D341Med (cell line): ENCODE measurements at places on chromosomes 6 and 20.

- no peak for DNase-seq
Measured at GRCh38 chr20:584161-584970, 25.7 kb downstream of the TCF15 start.

GRCh38 chr6:11851387-11851786 lies 72.8 kb upstream of the ADTRP start:
- DNase-seq, result no peak

DNA sequence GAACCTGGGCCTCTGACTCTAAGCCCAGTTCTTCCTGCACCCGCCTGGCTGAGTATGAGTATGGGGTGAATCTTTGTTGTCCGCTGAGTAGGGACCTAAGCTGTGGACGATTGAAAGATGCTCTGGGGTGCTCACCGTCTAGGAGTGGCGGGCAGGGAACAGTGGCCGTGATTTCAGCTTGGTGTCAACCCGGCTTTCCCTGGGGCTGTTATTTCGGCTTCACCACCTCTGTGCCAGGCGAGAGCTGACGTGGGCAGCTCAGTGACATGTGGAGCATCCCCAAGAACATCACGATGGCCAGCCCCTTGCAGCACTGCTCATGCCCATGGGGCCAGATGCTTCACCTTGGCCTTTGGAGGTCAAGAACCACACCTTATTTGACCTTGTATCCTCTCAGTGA lies 102.6 kb downstream of the TOX2 start:
- DNase-seq, result no peak

- DNase-seq, result no peak
Measured at GRCh38 chr20:62752671-62753501, 43.4 kb upstream of the MRGBP start.

- no peak for DNase-seq
Measured at GRCh38 chr6:136077834-136078576, 172.1 kb downstream of the MTFR2 start.

DNA sequence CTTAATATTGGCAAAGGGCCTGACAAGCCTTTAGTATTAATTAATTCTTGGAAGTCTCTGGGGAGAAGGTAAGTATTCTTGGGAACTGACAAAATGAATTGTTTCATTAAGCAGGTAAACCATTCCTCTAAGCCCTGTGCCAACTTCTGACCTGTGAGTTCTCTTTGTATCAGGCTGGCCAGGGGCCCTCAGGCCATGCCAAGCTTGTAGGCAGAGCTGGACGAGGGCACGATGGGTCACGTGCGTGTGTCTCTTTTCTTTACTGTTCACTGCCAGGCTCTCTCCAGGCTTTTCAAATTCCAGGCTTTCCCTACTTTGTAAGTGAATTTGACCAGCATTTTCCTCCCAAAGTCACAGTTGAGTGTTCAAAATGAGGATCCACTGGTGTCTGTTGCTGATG lies 112.4 kb downstream of the NRN1 start:
- DNase-seq, result peak; percentile 50

- DNase-seq, result no peak
Measured at GRCh38 chr6:157830354-157831017, 7.4 kb downstream of the SNX9 start.

- no peak for DNase-seq
Measured at GRCh38 chr20:51080516-51080915, 57.6 kb upstream of the KCNG1 start.

DNA sequence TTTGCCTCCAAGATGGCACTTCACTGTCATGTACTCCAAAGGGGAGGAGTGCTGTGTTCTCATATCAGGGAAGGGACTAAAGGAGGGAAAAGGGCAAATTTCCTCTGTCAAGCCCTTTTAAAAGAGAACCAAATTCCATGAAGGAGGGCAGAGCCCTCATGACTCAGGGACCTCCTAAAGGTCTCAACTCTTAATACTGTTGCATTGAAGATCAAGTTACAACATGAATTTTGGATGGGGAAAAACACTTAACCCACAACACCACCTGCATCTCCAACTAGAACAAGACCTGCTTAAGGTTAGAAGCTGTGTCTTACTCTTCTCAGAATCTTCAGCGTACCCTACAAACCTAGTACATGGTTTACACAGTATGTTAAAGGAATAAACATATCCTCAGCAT lies 23.7 kb upstream of the FBXO30 start:
- no peak for DNase-seq

DNA sequence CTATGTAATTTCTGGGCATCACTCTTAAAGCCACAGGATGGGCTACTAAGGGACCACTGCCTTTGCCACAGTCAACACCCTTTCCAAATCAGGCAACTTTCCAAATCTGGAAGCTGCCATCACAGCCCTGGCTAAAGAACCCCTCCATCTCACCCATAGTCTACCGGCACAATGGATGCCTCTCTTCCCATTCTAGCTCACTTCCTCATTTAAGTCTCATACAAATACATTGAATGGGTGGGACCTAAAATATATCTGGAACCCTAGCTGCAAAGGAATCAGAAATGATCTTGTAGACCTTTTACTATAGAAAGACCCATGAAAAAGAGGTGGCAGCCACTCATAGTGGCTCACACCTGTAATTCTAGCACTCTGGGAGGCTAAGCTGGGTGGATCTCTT lies 3.3 kb upstream of the TREML4 start:
- no peak for DNase-seq

DNA sequence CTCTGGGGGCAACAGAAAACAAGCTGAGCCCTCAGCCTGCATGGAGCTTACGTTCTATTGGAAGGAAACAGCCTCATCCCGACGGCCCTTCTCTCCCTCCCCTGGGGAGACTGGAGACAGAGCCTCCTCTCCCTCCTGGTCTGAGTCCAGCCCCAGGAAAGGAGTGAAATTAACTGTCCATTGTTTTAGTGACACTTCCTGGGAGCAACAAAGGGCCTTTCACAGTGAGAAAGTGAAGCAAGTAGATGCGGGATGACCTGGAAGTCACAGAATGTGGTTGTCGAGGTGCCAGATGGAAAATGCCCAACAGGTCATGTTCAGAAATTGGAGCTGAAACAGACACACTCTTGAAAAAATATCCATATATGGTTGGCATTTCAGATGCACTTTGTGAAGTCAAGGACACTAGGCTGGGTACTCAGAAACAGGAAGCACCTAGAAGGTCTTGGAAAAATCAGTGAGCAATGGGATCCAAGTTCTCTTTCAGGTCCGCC lies 77.8 kb downstream of the TFAP2C start:
- DNase-seq, result no peak

DNA sequence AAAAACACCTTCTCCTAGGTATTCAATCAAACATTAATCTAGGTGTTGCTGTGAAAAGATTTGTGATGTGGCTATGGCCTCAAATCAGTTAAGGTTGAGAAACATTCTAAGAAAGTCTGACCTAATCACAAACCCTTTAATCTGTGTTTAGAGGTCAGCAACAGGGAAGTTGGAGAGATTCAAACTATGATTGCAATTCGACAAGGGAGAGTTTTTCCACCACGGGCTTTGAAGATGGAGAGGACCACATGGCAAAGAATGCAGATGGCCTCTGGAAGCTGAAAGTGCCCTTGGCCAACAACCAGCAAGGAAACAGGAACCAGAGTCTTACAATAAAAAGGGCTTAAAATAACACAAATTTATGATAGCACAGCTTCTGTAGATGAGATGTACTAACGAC lies 29.6 kb upstream of the LGSN start:
- DNase-seq, result no peak

DNA sequence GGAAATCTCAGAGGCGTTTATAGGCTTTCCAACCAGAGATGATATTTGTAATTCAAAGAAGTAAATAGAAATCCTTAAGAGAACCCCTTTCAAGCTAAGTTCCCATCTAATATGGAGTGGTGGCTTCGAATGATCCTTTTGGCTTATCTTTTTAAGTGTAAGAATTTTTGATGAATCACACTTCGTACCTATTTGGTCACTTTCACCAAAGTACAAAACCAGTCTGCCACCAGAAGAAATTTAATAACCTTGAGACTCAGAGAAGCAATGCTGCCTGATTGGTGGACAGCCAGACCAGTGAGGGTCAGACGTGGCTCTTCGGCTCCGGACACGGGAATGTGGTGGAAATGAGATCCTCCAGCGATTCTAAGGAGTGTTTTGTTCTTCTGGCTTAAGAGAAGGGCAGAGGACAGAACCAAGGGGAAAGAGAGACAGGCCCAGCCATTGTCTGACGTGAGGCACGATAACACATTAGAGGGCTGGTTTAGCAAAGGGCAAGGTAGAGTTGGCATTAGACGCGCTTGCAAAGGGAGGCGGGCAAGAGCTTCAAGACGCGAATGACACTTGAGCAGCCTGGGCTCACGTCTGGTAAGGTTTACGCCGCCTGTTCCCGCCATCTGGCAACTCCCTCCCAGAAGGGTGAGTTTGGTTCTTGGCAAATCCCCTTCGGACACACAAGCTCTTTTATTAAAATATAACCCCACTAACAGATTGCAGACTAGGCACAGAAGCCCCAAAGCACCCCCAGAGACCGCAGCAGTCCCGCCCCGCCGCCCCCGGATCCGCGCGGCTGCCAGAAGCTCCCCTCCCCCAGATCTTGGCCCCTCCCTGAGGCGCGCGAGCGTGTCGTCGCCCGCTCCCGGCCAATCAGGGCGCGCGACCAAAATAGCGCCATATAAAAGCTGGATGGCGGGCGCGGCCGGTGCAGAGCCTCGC lies 50.0 kb upstream of the EZR start:
- peak; percentile 100 for DNase-seq

- no peak for DNase-seq
Measured at GRCh38 chr20:40497899-40498691, 190.9 kb downstream of the MAFB start.

DNA sequence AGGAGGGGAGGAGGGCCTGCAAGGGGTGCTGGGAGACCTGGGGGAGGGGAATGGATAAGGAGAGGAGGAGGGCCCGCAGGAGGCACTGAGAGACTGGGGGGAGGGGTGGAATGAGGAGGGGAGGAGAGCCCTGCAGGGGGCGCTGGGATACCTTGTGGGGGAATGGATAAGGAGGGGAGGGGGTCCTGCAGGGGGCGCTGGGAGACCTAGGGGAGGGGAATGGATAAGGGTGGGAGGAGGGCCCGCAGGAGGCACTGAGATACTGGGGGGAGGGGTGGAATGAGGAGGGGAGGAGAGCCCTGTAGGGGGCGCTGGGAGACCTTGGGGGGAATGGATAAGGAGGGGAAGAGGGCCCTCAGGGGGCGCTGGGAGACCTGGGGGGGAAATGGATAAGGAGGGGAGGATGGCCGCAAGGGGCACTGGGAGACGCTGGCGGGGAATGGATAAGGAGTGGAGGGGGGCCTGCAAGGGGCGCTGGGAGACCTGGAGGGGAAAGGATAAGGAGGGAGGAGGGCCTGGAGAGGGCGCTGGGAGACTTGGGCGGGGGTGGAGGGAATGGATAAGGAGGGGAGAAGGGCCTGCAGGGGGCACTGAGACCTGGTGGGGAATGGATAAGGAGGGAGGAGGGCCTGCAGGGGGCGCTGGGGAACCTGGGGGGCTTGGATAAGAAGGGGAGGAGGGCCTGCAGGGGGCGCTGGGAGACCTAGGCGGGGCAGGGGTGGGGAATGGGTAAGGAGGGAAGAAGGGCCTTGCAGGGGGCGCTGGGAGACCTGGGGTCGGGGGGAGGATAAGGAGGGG lies 1.3 kb upstream of the CTCFL start:
- no peak for DNase-seq

DNA sequence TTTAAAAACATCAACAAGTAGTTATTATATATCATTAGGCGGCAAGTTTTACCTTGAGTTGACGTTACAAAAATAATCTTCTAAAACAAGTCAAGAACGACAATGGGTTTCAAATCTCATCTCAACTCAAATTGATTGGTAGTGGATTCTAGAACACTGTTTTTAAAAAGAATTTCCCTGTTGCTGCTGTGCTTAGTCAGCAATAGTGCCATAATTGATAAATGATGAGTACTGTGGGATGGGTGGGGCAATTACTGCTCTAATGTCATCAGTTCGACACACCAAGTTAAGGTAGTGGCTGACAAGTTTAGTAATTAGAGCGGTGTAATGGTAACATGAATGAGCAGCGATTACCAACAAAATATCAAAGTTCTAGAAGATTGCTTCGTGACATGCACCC lies 73.4 kb upstream of the HTR1B start:
- DNase-seq, result no peak

- no peak for DNase-seq
Measured at GRCh38 chr20:44837946-44838345, 27.6 kb upstream of the RIMS4 start.

- no peak for DNase-seq
Measured at GRCh38 chr20:47568837-47569410, 67.2 kb downstream of the NCOA3 start.

DNA sequence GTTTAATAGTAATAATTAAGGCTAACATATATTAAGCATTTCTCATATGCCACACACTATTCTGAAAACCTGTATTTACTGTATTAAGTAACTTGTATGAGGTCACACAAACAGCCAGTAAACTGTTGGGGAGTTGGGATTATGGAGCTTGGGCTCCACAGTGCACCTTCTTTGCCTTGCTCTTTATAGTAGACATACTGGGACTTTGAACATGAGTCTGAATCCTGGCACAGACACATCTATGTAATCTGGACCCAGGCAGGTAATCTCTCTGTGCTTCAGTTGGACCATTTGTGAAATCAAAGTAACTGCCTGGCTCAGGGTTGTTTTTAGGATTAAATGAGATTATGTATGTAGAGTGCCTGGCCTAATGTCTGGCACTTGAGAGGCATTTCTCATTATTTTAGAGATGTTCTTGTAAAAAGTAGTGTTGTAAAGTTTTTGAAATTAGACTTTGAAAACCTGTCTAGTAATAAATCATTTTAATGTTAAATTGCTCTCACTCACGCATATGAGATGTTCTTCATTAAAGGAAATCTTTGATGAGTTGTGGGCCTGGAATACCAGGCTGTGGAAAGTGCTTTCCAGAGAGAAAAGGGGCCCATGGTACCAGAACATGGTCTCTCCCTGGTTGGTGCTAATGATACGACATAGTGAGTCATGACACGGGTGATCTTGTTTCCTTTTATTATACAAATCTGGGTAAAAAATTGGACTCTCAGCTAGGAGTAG lies 34.3 kb downstream of the LRRC1 start:
- no peak for DNase-seq

DNA sequence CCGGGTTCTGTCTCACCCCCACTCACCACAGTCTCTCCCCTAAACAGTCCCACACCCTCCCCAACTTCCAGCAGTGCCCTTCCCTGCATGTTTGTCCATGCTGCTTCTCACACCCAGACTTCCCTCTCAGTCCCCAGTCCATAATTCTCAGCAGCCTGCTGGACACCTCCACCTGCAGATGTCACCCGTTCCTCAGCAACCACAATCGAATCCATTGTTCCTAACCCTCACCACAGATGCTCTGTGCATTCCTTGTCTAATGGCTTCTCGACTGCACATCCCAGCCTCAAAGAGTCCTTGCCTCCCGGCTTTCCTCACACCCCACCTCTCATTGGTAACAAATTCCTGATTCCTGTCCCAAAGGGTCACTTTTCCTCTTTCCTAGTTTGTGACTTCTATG lies 55.6 kb downstream of the GOPC start:
- DNase-seq, result no peak

DNA sequence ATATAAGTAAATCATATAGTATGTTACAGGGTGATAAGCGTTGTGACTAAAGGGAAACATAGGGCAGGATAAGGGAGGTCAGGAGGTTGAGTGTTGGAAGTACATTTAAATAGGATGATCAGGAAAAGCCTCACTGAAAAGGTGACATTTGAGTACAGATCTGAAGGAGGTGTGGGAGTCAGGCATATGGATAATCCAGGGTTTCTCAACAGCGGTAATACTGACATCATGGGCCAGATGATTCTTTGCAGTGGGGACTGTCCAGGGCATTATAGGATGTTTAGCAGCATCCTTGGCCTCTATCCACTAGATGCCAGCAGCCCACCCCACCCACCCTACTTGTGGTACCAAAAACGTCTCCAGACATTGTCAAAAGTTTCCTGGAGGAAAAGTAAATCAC lies 292.6 kb upstream of the PREP start:
- DNase-seq, result no peak

- no peak for DNase-seq
Measured at GRCh38 chr6:169539176-169539897, 162.5 kb downstream of the WDR27 start.
